Nucleus accumbens (tissue), 56 donors: ENCODE measurements at places on chromosomes 11 and 22.

- DNase-seq = no peak
Observed at GRCh38 chr11:93392867-93393266, 62.3 kb downstream of the DEUP1 start.

GRCh38 chr11:126496576-126497337, 141.3 kb downstream of the ST3GAL4 start:
- DNase-seq = no peak

DNA sequence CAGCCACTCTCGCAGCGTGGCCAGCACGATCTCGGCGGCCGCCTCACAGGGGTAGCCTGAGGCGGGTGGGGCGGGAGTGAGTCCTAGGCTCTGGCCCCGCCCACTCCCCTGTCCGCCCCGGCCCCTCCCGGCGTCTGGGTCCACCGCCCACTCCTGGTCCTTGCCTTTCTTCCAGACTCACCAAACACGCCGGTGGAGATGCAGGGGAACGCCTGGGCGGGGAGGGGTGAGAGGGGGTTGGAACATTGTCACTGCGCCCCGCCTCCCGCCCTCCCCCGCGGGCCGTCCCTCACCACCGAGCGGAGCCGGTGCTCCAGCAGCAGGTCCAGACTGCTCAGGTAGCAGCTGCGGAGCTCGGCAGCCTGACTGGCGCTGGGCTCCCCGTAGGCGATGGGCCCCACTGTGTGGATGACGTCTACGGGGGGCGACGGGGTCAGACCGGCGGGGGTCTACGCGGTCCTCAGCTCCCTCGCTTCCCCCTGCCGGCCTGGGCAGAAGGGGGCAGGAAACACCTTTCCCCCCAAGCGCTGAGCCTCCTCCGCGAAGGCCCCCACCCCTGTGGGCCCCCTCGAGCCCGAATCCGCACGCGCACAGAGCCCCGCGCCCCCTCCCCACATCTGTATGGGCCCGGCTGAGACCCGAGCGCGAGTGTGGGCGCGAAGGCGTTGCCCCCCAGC, 13.2 kb downstream of the OTUB1 start:
- no peak for DNase-seq

- DNase-seq = no peak
Observed at GRCh38 chr11:120228794-120229384, 11.1 kb upstream of the POU2F3 start.

- DNase-seq = no peak
Observed at GRCh38 chr11:117633186-117633754, 163.7 kb downstream of the DSCAML1 start.
